ENCODE measurements at places on chromosomes 13 and 19.

DNA sequence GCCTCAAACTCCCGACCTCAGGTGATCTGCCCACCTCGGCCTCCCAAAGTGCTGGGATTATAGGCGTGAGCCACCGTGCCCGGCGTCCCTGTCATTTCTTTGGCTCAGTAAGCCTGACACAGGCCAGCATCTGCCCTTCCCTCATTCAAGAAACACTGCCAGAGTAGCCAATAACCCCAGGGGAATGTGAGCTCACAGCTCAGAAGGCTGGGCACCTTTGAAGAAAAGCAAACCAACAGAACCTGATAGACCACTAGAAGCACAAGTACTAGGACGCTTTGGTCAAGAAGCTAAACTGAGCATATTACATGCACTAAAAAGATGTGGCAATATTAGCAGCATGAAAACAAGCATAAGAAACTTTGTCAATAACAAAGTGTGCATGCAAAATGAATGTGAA is 14.2 kb downstream of the SIGLEC5 start:
- DNase-seq, result no peak

- peak; percentile 49 for DNase-seq
Measured at GRCh38 chr19:43699506-43700394, 16.1 kb upstream of the IRGC start.

GRCh38 chr13:113425941-113426590 is 27.2 kb downstream of the ADPRHL1 start:
- no peak for DNase-seq

- DNase-seq, result no peak
Measured at GRCh38 chr13:113507505-113508345, 17.2 kb upstream of the DCUN1D2 start.

GRCh38 chr13:49925881-49926418 is 10.2 kb downstream of the SPRYD7 start:
- DNase-seq, result no peak

GRCh38 chr13:44810061-44810840 is 179.0 kb downstream of the NUFIP1 start:
- peak; percentile 25 for DNase-seq

DNA sequence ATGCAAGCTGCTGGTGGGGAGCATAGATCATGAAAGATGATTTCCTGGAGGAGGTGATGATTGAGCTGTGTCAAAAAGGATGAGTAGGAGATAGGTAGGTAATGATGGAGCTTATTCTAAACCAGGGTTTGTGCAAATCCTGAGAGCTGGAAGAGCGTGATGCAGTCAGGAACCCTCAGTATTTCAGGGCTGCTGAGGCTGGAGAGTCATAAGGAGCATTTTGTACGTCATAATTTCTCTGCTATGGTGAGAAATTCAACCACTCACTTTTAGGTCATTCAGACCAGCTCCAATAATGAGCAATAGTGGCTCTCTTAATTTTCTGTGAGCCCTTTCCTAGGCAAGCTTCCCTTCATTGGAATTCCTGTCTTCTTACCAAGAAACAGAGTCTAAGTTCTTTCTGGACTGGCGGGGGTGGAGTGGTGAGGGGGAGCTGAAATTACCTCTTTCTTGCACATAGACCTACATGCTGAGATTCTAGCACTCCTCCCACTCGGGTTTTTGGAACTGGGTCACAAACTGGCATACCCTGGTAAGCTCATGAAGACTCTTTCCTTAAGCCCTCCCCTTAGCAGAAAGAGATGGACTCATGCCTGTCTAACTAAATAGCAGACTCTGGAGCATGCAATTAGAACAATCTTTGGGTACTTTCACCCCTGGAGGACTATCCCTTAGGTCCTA is 62.2 kb upstream of the MYCBP2 start:
- no peak for DNase-seq

DNA sequence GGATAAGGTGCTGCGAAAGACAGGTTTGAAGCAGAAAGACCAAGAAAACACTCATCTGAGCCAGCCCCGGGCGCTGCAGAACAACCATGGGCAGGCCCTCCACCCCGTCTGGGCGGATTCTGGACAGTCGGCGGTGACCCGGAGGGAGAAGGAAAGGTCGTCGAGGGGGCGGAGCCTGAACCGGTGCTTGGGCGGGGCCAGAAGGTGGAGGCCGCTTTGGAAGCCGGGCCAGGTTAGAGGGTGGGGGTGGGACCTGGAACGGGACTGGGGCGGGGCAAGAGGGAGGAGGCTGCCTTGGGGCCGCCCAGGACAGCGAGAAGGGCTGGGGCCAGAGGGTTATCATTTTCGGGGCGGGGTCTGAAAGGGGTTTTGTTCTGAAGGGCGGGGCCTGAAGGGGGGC is 5.0 kb upstream of the ZNF765 start:
- DNase-seq, result no peak

GRCh38 chr13:98158172-98158899 is 15.4 kb downstream of the FARP1 start:
- DNase-seq, result no peak

GRCh38 chr13:47133011-47133445 is 236.2 kb upstream of the HTR2A start:
- no peak for DNase-seq

DNA sequence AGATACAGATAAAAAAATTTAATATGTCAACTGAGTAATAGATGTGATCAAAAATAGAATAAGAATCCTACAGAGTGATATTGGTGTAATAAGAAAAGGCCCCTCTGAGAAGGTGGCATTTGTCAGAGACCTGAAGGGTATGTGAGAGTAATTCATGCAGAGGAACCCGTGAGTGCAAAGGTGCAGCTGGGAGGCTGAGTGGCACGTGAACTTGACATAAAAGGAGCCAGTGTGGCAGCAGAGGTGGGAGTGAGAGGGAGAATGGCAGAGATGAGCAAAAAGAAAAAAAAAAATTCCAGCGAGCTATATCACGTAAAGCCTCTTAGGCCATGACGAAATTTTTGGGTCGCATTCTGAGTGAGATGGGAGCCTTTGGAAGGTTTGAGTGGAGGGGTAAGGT is 588.9 kb downstream of the KCTD12 start:
- no peak for DNase-seq

DNA sequence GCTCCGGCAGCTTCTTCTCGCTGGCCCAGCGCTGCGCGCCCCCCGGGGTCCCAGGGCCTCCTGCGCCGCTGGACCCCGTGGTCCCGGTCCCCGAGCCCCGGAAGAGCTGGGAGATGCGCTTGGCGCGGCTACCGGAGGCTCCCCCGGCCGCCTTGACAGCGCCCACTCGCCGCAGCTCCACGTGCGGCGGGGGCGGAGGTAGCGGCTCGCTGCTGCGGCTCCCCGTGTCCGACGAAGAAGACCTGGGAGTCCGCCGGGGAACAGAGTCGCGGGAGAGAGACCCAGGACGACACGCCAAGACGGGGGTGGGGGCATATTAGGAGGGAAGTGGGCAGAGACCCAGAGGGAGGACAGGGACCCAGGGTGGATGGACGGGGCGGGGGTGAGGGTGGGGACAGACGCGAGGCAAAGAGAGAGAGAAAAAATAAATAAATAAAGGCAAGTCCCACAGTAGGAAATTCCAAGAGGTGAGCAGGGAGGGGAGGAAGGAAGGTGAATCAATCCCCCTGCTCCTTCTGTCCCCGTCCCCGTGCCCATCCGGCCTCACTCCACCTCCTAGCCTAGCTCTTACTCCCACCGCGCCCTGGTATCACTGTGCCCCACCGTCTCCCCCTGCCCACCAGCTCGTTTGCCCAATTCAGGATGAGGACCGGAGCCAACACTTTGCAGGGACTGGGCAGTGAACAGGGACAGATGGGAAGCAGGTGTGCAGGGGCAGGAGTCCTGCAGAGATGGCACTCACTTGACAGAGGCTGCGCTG is 826 bp downstream of the RASIP1 start:
- DNase-seq, result no peak

DNA sequence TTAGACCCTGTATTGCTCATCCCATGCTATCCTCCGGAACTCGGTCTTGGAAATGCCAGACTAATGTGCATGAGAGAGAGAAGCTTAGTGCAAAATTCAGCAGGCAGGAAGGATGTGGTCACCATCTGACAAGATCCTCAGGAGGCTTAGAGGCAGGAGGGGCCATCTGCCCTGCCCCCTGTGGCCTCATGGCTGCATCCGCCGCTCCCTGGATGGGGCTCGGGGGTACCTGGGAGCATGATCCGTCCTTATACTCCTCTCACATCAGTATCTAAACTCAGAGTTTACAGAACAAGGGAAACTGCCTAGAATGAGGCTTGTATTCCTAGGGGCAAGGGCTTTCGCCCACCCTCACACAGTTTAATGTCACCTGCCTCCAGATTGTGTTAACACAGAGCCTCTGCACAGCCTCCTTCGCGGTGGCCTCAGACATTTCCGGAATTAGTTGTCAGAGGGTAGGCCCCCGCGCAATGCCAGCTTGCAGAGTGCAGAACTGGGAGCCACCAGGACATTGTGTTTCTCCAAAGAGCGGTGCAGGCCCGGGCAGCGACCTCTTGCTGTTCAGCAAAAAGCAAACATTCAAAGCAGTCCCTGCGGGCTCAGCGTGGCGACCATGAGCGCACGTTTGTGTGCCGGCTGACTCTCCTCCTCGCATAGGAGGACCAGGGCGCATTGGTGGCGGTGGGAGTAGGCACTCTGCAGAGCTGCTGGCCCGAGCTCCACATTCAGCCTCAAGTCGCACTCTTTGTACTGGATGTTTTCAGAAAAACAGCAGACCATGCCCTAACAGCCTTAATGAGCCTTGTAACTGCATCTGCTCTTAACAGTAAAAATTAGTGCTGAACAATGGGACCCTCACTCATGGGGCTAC is 39.1 kb downstream of the GPR12 start:
- no peak for DNase-seq

GRCh38 chr13:40933508-40934204 is 85.5 kb downstream of the ELF1 start:
- no peak for DNase-seq

GRCh38 chr13:84844473-84844872 is 954.7 kb downstream of the SLITRK6 start:
- DNase-seq, result no peak

GRCh38 chr13:111904701-111905608 is 162.0 kb upstream of the SOX1 start:
- DNase-seq, result no peak

DNA sequence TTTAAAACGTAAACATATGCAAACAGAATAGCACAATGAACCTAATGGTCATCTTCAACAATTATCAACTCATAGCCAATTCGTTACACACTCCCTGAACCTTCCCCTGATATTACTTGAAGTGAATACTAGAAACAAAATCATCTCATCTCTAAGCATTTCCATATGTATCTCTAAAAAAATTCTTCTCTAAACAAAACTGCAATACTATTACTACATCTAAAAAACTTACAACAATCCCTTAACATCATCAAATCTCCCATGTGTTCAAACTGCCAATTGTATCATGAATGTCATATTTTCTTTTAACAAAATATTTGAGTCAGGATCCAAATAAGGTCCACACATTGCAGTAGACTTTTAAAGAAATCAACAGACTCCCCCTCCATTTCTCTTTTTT is 61.4 kb downstream of the FRY start:
- no peak for DNase-seq

DNA sequence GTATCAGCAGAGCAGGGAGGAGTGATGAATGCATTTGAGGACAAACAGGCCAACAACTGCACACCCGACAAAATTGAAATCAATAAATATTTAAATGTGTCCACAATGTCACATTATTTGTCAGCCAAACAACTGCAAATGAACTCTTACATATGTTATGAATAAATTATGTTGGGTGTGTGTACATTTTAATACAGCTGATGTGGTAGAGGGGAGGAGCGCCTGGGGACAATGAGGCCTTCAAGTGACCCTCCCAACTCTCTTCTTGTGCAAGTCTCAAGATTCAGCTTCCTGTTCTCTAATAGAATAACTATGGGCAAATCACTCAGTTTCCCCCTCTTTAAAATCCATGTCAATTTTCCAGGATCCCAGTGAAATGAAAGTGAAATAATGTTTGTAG is 303.2 kb downstream of the TSHZ3 start:
- no peak for DNase-seq

DNA sequence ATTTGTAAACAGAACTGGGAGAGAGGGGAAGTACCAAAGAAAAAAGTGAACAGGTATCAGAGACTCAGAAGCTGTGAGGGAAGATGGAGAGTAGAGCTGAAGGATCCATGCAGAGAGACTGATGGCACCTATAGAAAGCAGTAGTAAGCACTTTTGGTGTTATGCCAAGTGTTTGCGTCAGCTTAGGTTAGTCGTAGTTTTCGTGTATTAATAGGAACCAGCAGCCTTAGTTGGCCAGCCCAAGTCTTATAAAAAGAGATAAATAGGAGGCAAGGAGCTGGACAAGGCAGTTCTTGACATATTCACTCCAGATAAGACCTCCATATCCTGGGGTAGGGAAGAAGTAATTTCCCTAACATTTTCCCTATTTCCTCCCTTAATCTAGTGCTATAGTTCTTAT is 214.2 kb downstream of the OXGR1 start:
- DNase-seq, result no peak

GRCh38 chr13:74325106-74325505 is 190.9 kb upstream of the KLF12 start:
- DNase-seq, result peak; percentile 57

DNA sequence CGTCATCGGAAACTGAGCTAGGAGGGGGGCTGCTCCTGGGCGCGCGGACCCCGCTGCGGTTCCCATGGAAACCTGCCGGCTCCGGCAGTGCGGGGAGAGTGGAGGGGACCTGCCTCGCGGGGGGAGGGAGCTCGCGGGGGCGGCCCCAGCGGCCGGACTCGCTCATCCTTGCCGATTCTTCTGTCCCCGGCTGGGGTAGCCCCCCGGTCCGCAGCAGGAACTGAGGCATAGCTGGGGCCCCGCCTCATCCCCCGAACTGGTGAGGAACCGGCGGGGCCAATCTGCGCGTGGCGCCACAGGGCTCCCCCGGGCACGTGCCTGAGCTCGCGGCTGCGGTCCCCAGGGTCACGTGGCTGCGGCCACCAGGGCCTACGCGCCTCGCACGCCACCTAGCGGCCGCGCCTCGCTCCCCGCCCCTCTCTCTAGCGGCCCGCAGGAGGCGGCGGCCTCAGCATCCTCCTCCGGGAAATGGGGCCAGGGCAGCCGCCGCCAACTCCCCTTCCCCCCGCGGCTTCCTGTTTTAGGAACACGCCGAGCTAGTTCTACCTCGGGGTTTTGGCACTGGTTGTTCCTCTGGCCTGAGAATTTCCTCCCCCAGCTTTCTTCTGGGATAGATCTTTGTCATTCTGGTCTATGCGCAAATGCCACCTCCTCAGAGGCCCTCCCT is 1.7 kb upstream of the ELAVL3 start:
- DNase-seq, result peak; percentile 65

- peak; percentile 68 for DNase-seq
Measured at GRCh38 chr13:92806215-92806614, 420.4 kb upstream of the GPC6 start.

GRCh38 chr13:32590266-32590665 is 4.0 kb downstream of the PDS5B start:
- no peak for DNase-seq

Measured in amniotic epithelial cell (primary cell).